Hindlimb muscle (tissue), 1 donor: ENCODE measurements at places on chromosomes 13 and 19.

GRCh38 chr13:114082849-114083645, 49.4 kb downstream of the RASA3 start:
- no peak for DNase-seq

DNA sequence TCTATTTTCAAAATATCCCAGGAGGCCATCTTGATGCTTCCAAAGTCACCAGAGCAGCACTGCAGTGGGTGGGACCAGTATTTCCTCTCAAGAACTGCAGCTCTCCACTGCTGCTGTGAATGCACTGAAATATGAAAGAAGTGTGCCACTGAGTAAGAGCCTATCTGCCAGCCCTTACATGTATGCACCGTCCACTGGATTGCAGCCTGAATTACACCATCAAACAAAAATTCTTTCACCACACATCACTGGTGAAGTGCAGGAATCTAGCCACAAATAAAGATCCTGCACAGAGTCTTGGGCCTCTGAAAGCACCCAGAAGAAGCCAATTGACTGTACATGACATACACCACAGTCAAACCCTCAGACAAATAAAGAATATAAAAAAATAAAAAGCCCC, 249.0 kb downstream of the LHFPL6 start:
- no peak for DNase-seq

DNA sequence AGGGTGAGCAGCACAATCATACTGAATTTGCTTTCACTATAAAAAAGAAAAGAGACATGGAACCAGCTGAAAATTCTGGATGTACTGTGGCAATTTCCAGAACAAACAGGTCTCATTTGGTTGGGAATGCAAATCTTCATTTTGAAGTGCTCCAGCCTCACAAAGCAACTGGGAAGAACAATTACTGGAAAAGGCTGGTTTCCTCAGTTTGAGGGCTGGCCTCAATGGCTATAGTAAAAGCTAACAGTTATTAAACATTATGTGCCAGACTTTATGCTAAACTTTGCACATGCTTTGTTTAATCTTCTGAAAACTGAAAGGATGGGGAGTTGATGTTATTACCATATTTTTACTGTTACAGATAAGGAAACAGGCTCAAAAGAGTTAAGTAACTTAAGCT, 3.0 kb downstream of the OBI1 start:
- DNase-seq, result no peak

DNA sequence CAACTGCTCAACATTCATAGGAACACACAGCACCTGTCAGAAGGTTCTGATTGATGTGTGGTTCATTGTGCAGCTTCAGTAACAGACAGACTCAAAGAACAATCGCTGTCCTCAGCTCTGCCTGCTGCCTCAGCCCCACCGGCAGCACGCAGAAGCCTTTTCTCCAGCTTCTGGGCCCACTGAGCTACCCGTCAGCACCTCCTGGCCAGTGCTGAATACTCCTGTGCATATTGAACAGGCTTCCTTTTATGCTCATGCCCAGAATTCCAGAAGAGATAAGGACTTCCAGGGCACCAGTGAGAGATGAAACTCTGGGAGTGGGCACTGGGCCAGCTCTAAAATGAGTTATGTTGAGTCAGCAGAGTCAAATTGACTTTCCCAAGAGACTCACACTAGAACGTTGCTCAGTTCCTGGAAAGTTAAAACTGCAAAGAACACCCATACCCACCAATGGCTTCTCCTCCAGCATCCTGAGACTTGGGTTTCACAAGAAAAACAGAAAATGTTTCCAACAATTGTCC, 119.3 kb downstream of the COL4A1 start:
- DNase-seq, result no peak

DNA sequence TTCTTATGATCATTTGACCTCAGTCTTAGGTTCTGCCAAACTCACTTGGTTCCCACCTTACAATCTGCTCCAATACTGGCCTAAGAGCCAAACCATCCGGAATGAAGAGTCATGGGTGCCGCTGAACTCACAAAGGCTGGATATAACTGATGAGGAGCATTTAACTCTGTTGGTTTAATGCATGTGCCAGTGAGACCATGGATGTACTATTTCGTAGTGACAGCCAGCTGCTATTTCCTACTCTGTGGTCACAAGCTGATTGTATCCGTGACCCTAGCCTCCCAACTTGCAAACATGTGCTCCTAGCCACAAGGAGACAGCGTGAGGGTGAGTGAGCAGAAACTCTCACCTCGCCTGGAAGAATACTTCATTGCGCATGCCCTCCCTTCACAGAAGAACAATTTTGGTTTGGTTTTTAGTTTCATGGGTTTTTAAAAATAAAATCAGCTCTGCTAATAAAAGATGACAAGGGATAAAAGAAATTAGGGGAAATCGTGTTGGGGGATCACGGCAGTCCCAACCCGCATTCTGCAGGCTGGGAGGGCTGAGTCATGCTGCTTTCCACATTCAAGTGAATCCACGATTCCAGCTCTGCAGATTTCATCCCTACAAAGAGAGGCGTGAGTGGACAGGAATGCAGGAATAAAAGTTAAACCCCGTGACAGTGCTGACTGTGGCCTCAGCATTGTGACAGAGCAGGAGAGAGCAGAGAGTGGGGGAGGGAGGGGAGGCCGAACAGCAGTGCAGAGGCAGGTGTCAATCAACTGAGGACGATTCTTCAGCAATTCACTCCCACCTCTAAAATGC, 66.8 kb upstream of the RAP2A start:
- no peak for DNase-seq

DNA sequence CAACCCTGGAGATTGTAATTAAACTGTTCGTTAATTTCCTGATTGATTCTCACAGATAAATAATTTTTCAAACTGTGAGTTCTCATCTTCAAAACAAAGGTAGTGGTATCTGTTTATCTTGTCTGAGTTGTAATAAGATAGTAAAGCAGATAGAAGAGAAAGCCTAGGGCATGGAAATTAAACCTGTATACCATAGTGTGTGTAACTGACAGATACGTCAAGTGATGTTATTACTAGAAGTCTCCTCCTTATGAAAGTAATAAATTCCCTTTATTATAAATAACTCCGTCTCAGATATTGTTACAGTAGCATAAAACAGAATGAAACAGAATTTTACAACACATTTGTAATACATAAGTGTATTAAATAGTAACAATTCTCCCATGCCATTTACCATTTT, 1065.1 kb downstream of the SLITRK1 start:
- DNase-seq, result no peak

- DNase-seq, result no peak
Measured at GRCh38 chr13:46490129-46490528, 62.8 kb upstream of the LRCH1 start.

GRCh38 chr13:44293374-44293773, 80.2 kb upstream of the SERP2 start:
- no peak for DNase-seq

DNA sequence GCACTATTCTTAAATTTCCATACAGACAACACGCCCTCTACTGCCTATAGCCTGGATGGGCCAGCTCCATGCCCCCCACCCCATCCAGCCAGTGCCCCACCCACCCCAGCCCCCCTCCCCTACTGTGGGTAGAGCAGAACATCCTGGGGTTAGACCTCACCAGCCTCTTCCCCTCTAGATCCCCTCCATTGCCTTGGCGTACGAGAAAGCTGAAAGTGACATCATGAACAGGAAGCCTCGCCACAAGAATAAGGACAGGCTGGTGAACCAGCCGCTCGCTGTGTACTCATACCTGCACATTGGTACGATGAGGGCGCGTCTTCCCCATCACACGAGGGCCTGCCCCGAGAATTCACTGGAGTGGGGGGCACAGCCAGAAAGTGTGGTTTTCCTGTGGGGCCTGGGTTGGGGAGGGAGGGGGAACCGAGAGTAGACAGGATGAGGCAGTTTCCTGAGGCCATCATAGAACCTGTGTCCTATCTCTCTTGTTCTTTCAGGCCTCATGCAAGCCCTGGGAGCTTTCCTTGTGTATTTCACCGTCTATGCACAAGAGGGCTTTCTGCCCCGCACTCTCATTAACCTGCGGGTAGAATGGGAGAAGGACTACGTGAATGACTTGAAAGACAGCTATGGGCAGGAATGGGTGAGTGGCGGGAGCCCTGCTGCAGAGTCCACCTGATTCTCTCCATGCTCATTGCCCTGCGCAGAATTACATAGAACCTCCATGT, 29.1 kb downstream of the ATP12A start:
- no peak for DNase-seq
